ENCODE measurements at places on chromosomes 7 and 10. TPM values are rescaled to one million over a fixed set of nuclear protein-coding genes. Genes with fewer than 3 reads are reported as not detected.

DNA sequence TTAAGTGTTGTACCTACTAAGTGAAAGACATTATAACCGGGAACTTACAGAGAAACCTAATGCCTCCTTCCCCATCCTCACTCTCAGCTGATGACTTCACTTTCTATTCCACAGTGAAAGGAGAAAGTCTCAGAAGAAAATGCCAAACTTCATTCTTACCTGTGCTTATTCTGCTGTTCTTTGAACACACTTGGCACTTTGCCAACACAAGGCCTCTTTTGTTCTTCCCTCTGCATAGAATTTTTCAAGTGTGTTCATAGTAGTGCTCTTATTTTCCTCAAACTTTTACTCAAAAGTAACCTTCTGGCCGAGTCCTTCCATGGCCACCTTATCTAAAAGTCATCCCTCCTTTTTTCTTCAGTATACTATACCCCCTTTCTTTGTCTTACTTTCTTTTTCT is 59.4 kb upstream of the ETV1 start:
- DNase-seq: no peak

HEPACAM2 gene
- under 0.01 TPM for total RNA-seq

DNA sequence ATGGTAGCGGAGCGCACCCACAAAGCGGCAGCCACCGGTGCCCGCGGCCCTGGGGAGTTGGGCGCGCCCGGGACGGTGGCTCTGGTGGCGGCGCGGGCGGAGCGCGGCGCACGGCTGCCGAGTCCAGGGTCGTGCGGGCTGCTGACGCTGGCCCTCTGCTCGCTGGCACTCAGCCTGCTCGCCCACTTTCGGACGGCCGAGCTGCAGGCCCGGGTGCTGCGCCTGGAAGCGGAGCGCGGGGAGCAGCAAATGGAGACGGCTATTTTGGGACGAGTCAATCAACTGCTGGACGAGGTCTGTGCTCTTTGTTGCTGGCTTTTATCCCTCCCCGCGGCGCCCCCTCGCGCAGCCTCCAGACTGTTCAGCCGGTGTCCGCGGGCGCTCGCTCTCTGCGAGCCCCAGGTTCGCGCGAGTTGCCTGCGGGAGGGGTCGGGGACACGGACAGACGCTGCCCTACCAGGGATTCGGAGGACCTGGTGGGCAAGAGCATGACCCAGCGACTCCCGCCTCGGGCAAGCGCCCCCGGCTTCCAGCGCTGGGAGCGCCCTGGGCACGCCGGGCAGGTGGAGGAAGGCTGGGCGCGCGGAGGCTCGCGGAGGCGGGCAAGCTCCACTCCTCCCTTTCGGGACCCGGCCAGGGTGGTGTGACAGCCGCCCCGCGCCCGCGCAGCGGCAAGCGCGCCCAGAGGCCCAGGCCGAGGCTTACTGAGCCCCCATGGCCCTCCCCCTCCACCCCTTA is 887 bp downstream of the COL13A1 start:
- peak; percentile 70 for DNase-seq

DNA sequence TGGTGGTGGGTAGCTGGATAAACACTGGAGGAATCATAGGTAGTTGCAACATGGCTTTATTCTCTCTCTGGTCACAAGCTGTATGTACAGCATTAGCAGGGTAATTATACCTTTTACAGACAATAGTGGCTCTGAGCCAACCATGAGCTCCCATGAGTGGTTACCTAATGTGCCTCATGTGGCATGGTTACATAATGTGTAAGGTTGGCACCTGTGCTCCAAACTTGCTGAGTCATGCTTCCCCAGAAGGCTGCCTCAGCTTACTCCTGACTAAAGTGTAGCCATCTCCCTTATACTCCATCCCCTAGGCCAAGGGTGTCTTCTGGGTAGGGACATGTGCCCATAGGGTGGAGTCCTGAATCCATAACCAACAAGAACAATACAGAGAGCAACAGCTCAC is 345.3 kb upstream of the SEMA3C start:
- no peak for DNase-seq

GRCh38 chr10:43706166-43706565 is 57.5 kb upstream of the ZNF32 start:
- DNase-seq: no peak

- DNase-seq: peak; percentile 32
Observed at GRCh38 chr7:3922175-3922635, 621.2 kb downstream of the SDK1 start.

ELMO1 gene
- total RNA-seq: 68.1 TPM

PPIA gene
- 518 TPM for total RNA-seq

ZNF33A gene
- total RNA-seq: 64.4 TPM

OPN1SW gene
- not detected for total RNA-seq

ARPC1A gene
- 101 TPM for total RNA-seq

CDNF gene
- total RNA-seq: 0.82 TPM

- no peak for DNase-seq
Observed at GRCh38 chr10:89301232-89301631, 614 bp upstream of the IFIT2 start.

DNA sequence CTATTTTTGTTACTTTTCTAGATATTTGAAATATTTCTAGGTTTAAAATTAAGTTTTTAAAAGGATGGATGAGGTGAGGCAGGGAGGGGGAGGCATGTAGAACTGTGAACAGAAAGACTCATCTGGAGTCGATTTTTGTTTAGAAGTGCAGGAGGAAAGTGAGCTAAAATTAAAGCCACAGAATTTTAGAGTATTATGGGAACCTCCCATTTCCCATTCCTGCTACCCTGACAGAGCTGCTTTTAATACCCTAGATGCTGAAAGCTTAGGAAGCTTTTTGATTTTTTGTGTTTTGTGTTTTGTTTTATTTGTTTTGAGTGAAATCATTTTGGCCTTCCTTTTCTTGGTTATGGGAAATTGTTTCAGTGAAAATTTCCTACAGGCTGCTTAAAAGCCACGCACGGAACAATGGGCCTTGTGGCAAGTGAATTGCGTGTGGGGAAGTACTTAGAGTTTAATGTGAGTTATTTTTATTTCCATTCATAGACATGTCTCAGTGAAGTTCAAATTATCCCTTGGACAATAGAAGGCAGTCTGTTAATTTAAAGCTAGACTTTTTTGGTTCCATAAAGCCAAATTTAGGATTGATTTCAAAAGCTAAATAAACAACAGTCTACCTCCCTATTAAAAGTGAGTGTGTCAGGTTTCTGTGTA is 102.0 kb upstream of the HDAC9 start:
- no peak for DNase-seq

PTPRZ1 gene
- 138 TPM for total RNA-seq

- no peak for DNase-seq
Observed at GRCh38 chr7:17690030-17690429, 250.3 kb downstream of the SNX13 start.

DNA sequence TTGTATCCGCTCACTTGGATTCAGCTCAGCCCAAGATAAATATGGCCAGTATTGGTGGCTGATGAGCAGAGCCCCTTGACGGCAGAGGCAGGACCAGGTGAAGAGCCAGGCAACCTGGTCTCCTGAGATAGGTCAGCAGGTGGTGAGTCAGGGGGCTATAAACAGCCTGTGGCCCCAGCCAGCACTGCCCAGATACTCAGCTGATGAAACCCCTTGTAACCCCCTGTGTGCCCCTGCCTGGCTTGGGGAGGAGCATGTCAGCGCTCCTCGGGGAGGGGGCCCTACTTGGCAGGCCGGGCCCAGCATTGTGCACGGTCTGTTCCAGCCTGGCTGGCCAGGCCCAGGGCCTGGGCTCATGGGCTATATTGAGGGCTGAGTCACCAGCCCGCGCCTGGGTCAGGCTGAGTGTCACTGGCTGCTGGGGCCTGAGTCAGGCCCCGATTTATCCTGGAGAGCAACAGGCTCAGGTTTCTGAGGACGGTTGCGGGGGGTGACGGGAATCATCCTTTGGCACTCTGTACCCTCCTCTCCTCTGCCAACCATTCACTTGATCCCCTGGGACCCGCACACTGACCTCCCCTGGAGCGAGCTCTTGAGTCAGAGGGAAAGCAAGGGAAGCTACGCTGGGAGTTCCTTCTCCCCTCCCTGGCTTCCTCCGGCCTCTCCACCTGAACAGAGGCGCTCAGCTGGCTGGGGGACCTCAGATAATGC is 2.8 kb upstream of the FLNC start:
- DNase-seq: no peak

- no peak for DNase-seq
Observed at GRCh38 chr7:24899161-24899560, 80.8 kb downstream of the OSBPL3 start.

LLCFC1 gene
- total RNA-seq: not detected

- no peak for DNase-seq
Observed at GRCh38 chr7:1124164-1124563, 35.8 kb downstream of the ZFAND2A start.

LRRC18 gene
- not detected for total RNA-seq

GRCh38 chr10:3588816-3589215 is 196.2 kb downstream of the KLF6 start:
- no peak for DNase-seq

DNA sequence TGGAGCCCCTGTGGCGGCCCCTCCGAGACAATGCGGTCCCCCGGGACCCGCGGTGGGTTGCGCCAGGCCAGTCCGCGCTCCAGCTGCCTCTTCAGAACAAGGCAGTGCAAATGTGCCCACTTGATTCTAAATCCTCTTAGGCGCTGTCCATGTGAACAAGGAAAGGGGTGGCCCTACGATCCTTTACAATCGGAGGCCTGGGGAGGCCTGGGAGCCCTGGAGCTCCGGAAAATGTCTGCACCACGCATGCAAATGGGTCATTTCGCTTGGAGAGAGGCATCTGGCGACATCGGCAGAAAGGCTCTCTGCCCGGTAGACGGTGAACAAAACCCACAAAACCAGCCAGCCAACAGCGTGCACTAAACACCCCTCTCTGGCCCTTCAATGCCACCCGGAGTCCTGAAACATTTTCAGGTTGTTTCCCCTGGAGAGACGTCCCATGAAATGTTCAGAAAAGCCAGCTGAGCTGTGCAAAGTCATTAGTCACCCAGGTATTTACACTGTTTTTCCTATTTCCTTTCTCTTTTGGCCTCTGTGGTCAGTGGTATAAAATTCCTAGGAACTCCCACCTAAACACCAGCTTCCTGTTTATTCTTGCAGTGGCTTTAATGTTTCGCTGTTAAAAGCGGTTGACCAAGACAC is 102.8 kb upstream of the ZNF438 start:
- DNase-seq: no peak

- DNase-seq: no peak
Observed at GRCh38 chr7:1220977-1221745, 11.5 kb upstream of the UNCX start.

DNA sequence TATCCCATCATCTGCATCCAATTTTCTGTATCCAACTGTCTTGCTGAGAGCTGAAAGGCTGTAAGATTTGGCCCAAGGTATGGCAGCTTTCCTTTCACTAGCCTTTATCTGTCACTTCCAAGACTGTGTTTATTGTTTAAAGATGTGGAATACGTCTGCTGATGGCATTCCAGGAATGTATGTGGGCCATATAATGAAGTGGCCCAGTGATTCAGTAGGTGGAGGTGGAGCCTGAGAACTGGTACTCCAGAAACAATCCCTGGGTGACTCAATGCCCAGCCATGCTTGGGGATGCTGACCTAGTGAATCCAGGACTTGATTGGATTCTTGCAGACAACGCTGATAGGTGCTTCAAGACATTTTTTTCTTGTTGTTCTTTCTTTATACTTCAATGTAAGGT is 13.5 kb downstream of the NEUROD6 start:
- no peak for DNase-seq

C10orf67 gene
- total RNA-seq: 0.41 TPM

- DNase-seq: no peak
Observed at GRCh38 chr7:68688416-68689086, 909.7 kb upstream of the AUTS2 start.

SPDYE2 gene
- not detected for total RNA-seq

GDF2 gene
- not detected for total RNA-seq

DNA sequence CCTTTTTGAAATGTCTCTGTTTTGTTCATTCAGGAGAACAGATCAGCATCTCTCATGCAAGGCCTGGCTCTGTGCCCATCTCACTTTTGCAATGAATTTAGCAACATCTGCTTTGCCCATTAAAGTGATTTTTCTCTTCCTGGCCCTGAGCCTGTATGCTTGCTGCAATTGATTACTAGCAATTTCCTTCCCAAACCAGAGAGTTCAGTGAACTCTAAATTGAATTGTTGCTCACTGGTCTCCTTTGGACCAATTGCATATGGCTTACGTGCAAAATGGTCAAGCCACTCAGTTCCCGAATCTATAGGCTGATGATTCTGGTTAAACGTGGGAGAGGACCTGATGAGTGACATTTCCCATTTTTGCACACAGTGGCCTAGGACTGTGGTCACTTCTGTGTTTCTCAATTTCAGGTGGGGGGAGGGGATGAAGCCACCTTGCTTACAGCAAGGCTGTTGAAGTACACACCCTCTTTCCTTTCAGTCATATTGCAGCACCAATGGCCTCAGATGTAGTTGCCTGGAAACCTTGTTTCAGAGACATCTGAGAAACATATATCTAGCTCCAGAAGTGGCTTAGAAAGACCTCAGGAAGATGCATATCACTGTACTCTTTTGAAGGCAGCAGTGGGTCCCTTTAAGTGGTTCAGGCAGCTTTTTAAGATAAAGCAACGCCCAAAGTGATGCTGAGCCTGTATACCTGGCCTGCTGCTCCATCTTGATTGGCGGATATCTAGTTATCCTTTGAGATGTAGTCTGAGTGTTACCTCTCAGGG is 201.4 kb downstream of the PTEN start:
- no peak for DNase-seq

- DNase-seq: no peak
Observed at GRCh38 chr7:90111-91063, 102.0 kb upstream of the FAM20C start.

DNA sequence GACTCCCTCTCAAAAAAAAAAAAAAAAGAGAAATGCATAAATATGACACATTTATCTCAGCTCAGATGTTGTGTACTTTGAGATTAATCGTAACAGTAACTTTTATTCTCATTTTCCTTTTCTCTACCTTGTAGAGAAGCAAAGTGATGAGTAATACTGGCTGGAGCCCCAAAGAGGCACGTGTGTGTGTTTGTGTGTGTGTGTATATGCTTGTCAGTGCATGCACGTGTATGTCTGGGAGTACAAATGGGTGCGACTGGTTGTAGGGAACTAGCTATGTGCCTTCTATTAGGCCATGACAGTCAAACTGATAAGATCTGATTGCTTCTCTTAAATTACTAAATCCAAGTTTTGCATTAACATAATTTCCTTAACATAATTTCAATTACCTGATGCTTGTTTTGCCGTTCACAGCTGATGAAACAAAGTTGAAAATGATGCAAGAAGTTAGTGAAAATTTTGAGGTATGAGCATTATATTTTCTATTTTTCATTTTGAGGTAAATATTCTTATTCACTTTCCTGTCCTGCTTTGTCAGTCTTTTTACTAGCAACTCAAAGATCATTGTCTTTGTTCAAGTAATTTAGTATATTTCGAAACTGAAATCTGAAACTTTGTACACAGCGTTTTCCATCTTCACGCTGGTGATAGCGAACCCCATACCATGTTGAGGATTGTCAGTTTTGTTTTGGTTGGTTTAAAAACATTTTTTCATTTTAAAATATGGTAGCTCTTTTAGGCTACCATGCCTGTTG is 3.4 kb downstream of the TRRAP start:
- DNase-seq: no peak
